Astrocyte of the cerebellum (primary cell): ENCODE measurements at places on chromosomes 5 and 9.
A peak's percentile ranks its signal among the peaks of the same experiment; 100 is the strongest.

DNA sequence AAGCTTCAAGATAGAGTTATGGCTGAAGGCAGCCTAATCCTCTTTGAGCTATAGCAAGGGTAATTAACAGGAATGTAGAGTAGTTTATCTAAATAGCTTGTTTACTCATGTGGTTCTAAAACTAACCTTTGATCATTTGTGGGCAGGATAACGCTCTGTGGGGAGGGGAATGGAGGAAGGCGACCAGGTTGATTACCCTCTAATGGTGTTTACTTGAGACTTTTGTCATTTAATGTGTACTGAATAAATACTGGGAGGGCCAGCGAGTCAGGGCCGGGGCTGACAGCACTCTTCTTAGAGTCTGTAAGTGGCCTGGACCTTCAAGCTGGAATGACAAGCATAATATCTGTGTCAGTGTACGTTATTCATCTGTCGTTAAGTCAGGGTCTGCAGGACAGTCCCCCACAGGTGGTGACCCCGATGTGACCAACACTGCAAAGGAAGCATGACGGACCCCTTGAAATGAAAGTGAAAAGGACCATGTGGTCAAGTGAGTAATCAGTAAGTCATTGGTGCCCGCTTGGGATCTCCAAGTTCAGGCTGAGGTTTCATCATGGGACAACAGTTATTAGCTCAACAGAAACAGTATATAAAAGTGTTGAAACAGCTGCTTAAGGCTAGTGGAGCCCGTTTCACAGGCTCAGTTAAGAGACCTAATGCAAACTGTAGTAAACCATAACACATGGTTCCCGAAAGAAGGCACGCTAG, 162.6 kb downstream of the CPLANE1 start:
- peak; percentile 15 for DNase-seq

DNA sequence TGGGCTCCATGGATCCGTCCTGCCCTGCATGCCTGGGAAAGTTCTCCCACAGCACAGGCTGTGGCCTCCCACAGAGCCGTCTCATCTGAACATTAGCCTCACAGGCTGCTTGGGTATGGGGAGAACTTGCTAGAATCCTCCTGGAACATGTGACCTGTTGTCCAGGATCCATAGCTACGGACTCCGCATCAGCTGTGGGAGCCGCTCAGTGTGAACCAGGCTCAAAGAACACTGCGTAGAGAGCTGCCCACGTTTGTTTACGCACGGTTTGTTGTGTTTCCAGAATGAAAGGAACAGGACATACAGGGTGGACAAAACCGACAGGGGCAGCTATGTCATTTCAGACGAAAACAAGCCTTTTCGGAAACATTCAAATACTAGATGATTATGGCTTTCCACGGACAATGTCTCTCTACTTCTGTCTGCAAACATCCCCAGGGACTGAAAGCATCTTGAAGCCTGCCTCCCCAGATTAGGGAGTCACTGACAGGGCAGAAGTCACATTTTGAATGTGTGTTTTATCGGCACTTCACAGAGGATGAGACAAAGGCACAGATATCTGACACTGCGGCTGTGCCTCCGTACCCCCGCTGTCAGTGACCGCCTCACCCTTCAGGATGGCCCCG, 390.3 kb downstream of the GADD45G start:
- DNase-seq, result no peak

DNA sequence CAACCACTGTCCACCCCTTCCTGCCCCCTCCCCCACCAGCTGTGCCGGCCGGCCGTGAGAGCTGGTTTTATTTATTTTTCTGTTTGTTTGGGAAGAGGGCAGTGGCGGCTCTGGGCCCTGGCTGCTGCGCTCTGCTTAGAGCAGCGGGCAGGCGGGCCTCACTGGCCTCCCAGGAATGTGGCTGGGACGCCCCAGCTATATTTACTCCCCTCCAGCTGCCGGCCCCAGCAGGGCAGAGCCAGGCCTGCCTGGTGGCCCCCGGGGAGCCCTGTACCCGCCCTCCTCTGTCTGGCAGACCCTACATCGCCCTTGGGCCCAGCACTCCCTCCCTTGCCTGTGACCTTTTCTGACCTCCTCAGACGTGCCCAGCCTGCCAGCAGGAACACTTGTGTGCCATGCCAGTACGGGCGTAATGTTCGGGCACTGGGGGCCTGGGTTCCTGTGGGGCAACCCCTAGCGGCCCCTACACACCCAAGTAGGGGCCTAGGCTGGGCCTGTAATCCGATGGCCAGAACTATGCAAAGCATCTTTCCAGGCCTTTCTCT, 7.7 kb downstream of the CXXC5 start:
- no peak for DNase-seq

DNA sequence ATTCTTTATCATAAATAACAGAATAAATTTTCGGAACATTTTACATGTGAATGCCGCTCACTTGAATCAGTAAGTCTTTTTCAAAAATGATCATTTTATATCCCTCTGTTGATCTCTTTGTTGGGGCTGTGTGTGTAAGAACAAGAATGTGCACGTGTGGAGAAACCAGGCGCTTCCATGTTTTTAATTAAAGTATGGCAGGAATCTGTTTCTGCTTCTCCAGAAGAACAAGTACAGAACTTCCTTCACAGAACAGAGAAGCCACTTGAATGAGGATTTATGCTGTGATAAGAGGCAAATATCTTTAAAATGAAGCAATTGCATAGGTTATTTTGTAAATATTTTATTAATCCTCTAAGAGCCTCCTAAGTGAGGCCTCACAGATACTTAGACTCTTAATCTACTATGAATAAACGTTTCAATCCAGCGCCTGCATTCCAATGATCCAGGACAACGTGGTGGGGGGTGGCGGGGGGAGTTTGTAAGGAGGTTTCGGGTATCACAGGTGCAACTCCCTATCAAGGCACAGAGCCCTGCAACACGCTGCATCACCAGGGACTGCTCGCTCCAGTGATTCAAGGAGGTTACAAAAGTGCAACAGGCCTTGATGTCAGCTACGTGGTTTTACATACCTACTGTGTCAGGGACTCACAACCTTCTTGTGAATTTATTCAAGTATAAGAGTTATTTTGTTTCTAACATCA, 409.2 kb downstream of the BNC2 start:
- no peak for DNase-seq

DNA sequence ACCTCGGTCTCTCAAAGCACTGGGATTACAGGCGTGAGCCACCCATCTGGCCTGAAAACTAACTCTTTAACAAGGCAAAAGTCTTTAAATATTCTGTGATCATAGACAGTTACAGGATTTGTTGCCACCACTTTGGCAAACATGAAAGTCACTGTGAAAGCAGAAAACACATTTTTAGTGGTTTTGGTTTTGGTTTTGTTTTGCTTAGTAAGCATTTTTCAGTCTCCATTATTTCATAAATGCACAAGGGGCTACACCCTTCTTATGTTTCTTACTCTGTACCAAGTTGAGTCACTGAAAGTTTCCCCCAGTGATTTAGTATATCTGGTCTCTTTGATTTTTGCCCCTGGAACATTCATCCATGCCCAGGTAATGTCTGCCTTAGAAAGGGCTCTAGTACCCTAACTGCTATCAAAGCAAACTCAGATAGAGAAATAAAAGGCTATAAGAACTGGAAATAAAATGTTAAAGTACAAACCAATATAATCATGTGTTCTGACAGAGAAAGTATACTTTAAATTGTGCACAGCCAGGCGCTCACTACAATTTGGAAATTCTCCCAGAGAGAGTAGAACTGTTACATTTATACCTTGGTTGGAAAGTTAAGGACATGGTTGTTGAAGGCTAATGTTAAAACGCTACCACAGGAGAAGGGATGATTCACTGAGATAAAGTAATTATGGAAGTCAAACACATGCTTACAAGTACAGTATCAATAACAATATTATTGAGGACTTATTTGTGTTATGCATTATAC, 1022.5 kb upstream of the DMAC1 start:
- peak; percentile 32 for DNase-seq

DNA sequence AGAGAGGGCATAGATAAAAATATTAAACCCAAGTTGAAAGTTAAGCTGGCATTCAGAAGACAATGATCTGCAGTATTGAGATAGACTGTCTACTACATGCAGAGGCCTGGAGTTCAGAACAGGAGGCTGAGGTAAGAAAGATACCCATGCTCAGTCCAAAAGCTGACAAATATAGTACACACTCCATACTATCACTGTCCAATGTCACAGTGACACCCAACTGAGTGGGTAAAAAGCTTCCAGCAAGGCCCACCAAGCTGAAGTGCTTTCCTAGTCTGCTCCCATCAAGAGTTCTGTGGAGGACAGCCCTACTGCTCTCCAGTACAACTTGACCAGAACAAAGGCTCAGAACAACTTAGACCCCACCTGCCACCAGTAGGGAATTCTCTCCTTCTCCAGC, 124.9 kb downstream of the SLC12A2 start:
- DNase-seq, result no peak

- peak; percentile 32 for DNase-seq
These were observed 65.4 kb upstream of the STK32A start for GRCh38 chr5:147169399-147169798.
